ENCODE measurements at places on chromosomes 11 and 22.

- no peak for DNase-seq
These were observed 3.2 kb downstream of the MPST start for GRCh38 chr22:37022483-37023337.

GRCh38 chr11:88377144-88377543 is 39.6 kb upstream of the CTSC start:
- DNase-seq: no peak

GRCh38 chr11:106121570-106122320 is 44.3 kb downstream of the AASDHPPT start:
- no peak for DNase-seq

DNA sequence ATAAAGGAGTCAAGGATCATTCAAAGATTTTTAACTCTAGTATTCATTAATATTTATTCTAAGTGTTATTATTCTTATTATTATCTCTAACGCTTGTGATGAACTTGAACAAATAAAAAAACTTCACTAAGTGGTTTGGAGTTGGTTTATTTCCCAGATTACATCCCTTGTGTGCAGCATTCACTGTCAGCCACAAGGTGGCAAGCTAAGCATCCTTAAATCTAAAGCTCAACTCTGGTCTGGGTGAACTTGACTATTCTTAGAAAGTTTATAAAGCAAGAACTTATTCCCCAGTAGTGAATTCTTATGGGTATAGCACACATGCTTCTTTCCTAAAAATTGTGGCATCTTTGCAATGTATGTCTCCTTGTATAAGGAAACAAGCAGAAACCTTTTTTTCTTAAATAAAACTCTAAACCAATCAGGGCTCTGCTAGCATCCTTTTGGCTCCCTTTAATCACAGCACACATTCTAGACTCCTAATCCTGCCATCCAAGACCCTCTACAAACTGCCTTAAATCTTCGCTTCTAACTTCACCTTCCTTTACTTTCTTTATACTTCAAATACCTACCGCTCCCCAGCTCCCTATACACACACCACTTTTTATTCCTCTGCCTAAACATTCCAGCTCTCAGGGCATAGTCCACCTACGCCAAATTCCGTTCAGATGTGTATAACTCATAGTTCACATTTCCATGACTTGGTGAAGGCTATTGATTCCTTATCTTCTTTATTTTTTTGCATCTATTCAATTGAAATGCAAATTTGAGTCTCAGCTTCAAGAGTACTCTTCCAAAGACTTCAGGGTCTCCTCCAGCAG is 1068.8 kb downstream of the DLG2 start:
- DNase-seq: peak; percentile 38

- no peak for DNase-seq
These were observed 12.4 kb downstream of the TRIM6 start for GRCh38 chr11:5608808-5609207.

DNA sequence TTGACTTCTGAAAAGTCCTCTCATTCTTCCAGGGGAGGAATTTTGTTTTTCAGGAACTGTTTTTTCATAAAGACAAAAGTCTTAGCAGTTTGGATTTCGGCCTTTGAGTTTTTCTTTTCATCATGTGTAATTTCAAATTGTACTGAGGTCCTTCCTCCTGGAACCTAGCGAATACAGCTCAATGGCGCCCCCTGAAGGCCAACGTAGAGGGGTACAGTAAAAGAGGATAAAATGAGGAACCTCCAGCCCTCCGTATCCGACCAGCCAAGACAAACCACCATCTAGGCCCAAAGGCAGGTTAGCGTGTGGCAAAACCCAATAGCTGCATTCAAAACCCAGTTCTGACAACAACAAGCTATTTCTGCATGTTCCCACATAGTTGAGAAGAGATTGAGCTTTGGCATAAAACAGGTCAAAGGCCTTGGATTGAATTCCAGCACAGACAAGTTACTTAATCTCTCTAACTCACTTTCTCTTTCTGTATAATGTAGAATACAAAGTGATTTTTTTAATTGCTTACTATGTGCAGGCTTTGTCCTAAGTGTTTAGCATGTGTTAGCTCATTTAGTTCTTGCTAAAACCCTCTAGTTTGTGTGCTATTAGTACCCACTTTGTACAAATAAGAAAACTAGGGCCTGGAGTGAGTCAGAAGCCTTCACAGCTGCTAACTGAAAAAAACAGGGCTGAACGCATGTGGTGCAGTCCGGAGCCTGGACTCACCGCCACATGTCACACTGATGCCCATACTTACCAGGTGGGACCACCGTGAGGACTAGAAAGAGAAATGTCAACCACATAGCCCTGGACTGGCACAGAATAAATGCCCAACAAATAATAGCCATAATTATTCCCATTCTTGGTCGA is 43.2 kb upstream of the ETS1 start:
- DNase-seq: peak; percentile 32

GRCh38 chr11:118916842-118917388 is 8.8 kb downstream of the BCL9L start:
- no peak for DNase-seq

- DNase-seq: no peak
These were observed 11.3 kb downstream of the ATG2A start for GRCh38 chr11:64905516-64906313.

GRCh38 chr22:31952472-31952871 is 8.1 kb downstream of the YWHAH start:
- no peak for DNase-seq

GRCh38 chr11:60169264-60169915 is 13.5 kb downstream of the MS4A6A start:
- no peak for DNase-seq

DNA sequence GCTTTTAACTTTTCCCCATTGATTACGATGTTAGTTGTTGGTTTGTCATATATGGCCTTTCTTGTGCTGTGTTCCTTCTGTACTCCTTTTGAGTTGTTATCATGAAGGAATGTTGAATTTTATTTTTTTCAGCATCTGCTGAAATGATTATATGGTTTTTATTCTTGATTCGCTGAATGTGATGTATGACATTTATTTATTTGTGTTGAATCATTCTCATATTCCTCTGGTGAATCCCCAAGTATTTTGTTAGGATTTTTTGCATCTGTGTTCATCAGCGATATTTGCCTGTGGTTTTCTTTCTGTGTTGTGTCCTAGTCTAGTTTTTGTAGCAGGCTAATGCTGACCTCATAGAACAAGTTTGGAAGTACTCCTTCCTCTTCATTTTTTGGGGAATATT is 78.2 kb downstream of the GGT1 start:
- no peak for DNase-seq

All from dorsolateral prefrontal cortex (tissue), 122 donors.